HepG2 (cell line): ENCODE measurements at places on chromosomes 6 and 20.

DNA sequence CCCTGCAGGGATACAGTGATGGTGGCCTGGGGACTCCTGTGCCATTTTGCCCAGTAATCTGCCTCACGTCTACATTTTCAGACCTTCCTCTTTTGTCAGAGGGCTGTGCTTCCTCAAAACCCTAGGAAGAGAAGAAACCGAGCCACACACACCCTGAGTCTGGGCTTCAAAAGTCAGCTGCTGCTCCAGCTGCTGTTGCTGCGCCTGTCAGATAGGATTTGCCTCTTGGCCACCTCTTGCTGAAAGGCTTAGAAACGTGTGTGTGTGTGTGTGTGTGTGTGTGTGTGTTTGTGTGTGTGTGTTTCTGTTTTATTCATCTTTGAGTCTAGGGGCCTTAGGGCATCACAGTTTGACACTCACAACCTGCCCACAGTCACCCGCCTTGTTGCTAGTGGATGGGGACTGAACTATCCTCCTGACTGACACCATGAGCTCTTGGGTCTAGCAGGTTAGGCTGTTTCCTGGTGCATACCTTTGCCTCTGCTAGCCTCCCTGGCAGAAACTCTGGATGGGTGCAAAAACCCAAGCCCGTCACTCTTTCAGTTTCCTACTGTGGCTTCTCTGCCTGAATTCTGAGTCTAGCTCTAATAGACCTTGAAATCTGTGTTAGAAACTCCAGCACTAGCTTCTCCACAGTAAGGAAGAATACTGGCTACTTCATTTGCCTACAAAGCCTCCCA lies 94.9 kb upstream of the CEP85L start:
- no peak for DNase-seq

- DNase-seq = no peak
These were observed 1258.2 kb upstream of the EYS start for GRCh38 chr6:66965227-66965626.

GRCh38 chr6:142300758-142301650 lies 803 bp upstream of the ADGRG6 start:
- DNase-seq = peak; percentile 52

DNA sequence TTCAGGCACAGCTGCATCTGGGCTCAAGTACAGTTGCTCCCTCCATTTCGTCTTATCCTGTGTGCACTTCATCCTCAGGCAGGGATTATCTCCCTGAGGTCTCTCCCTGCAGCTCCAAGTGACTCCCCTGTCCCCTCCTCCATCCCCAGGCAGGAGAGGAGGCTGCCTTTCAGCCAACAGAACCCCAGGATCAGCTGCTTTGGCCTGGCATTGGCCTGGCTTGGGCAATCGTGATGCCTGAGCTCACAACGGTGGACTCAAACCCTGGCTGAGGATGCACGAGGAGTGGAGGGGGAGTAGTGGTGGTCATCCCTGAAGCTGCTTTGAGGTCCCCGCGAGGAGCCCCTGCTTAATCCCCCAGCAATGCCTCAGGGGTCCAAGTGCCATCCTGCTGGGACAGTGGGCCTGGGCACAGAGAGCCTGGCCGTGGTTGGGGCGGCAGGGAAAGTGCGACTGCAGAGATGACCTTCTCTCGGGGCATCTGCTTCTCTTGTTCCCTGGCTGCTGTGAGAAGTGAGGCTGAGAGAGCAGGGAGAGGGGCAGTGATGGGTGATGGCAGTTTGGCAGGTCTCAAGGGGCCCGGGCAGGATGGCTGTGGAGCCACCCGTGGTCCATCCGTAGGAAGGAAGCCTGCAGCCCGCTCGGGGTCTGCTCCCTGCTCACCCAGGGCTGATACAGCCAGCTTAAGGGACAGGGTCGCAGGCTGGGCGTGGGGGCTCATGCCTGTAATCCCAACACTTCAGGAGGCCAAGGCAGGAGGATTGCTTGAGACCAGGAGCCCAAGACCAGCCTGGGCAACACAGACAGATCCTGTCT lies 6.0 kb upstream of the HRH3 start:
- DNase-seq = no peak

DNA sequence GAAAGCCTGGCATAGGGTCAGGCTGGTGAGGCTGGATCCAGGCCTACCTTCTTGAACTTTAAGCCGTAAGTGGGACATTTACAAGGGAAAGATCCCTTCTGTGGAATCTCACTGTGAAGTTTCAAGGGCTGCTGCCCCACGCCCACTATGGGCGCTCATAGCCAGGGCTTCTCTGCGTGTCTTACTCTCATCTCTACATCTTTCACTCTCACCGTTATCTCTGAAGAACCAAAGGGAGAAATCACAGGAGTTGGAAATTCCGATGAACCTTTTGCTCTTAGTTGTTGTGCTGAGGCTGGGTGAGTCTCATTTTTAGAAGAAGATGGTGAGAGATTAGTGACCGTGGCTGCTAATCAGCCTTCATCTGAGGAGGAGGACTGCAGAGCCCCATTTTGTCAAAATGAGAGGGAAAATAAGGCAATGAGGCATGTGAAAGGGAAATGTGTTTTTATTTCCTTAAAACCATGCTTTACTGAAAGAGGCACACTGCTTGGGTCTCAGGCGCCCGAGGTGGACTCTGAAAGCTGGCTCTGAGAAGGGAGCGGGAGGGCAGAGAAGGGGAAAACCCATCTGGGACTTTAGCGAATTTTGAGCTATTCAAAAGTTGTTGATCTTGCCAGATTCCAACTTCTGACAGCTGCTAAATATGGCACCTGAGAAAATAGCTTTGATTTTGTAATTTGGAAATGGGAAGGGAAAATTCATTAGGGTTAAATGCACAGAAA lies 301.5 kb downstream of the CLIC5 start:
- no peak for DNase-seq

GRCh38 chr20:34928411-34928810 lies 27.2 kb downstream of the GSS start:
- DNase-seq = no peak

- DNase-seq = no peak
These were observed 6.0 kb upstream of the RNF182 start for GRCh38 chr6:13918686-13919250.

- DNase-seq = no peak
These were observed 66.8 kb downstream of the PPP1R3G start for GRCh38 chr6:5151955-5152401.

DNA sequence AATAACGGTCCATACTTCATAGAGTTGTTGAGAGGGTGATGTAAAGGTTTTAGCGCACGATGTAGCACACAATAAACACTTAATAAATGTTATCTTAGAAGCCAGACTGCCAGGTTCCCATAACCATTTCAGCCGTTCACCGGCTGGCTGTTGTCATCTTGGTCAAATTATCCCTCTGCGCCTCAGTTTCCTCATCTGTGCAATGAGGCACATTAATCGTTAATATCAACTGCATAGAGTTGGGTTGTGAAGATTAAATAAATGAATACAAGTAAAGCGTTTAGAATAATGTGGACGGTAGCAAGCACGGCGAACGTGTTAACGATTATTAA lies 432 bp upstream of the PSMF1 start:
- DNase-seq = no peak

DNA sequence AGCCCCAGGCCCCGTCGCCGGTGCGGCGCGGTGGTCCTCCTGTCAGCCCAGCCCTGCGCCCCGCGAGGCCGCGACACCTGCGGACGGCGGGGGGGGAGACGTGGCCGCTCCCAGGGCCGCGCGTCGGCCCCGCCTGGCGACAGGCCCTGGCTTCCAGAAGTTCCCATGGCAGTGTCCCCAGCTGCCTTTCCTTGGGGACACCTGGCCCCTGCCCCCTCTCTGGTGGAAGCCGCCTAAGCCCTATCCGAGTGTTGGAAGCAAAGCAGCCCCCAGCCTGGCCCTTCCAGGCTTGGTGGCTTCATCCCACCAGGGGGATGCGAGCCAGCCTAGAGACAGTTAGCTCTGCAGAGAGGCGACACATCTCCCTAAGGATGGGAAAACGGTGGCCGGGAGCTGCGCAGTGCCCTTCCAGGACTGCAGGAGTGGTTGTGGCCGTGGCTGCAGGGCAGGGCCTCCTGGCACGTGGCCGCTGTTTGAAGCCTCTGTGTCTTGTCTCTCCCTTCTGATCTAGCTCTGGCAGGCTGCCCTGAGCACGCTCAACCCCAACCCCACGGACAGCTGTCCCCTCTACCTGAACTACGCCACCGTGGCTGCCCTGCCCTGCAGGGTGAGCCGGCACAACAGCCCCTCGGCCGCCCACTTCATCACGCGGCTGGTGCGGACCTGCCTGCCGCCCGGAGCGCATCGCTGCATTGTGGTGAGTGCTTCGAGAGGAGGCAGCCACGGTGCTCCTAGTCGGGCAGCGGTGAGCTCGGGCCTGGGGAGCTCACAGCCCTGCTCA lies 816 bp downstream of the NPEPL1 start:
- DNase-seq = no peak

- DNase-seq = no peak
These were observed 260.4 kb downstream of the CDH4 start for GRCh38 chr20:61512475-61512874.

GRCh38 chr6:139147628-139148027 lies 12.7 kb downstream of the HECA start:
- DNase-seq = no peak

DNA sequence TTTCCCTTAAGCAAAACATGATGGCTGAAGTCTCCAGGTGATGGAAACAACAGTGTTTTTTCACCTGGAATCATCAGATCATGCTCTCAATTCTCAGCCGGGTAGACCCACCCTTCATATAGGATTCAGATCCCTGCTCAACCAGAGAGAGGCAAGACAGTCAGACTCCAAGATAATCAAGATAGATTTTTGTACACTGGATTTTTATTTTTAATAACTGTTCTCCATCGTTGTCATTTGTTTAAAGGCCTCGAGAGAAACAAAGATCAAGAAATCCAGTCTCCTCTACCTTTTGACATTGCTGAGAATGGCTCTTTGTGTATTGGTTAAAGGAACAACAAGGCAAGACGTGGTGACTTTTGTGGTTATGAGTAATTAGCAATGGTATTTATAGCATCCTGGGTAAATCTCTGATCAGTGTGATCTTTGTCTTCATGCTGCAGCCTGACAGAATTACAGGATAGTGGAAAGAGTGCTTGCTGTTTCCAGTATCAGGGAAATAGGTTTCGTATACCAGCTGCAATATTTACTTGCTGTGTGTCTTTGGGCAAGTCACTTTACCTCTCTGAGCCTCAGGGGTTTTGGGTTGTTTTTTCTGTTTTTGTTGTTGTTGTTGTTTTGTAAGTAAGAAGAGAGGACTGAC lies 29.9 kb downstream of the ID4 start:
- peak; percentile 18 for DNase-seq

- DNase-seq = no peak
These were observed 3.9 kb downstream of the GTF2H5 start for GRCh38 chr6:158172001-158172400.

DNA sequence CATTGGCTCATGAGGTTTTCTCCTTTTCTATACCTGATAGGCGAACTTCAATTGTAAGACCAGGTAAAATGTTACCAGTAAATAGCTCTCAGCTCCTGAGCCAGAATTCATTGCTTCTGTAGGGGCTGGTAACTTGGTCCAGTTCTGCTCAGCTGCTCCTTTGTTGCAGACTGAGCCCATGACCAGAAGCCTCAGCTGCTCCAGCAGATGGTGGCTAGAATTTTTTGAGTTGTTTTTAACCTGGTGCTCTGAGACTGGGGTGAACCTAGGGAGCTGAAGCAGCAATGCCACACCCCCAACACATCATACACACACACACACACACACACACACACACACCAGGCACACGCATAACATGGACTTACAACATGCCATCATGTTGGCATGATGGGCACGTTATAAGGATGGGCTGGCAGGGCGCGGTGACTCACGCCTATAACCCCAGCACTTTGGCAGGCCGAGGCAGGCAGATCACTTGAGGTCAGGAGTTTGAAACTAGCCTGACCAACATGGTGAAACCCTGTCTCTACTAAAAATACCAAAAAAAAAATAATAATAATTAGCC lies 103.1 kb downstream of the QRSL1 start:
- no peak for DNase-seq

DNA sequence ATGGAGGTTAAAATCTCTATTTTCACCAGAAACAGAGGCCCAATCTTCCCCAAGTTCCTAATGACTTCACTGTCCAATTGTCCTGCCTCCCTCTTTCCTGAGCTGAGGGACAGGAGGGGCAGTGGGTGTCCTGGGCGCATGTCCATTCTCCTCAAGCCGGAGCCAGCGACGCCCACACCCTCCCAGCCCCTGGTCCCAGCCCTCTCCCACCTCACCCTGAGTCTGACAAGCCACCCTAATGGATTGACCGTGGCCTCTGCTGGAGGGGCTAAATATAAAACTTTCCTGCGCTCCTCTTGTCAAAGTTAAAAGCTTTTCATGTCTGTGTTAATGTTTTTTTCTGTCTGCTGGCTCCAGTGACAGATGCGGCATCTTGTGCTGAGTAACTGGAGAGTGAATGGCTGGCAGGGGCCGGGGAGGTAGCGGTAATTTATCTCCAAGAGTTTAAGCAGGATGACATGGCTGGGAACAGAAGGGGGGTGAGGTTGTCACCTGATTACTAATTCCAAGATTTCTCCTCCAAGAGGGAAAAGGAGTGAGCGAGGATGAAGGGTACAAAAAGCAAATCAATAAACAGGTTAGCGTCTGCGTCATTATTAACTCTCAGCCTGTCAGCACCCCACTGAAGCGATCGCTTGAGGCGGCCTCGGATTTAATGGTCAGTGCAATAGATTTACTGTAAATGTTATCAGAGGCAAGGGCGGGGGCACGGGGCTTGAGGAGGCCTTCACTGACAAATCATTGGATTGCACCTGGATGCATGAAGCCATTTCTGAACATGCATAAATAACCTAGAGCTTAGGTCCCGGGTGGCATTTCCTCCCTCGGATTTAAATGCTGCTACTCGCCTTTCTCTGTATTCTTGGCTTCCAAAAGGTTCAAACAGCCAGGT lies 118.1 kb upstream of the MAFB start:
- no peak for DNase-seq

DNA sequence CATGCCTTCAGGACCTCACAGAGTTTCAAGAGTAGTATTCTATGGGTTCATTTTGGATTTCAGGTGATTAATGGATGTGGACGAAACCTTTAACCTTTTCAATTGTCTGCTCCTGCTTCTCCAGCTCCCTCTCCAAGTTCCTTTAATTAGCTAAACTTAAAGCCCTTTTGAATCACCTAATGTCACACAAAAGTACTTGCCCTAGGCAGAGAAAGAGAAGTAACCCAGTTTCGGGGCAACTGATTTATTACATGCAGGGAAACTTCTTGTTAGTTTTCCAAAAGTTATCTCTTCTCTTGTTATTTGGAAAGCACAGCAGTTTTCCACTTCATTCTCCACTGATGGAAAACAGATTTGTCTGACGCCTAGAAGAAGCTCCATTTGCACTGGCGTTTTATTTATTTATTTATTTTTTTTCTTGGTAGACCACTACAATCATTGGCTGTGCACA lies 407.7 kb upstream of the JARID2 start:
- no peak for DNase-seq

DNA sequence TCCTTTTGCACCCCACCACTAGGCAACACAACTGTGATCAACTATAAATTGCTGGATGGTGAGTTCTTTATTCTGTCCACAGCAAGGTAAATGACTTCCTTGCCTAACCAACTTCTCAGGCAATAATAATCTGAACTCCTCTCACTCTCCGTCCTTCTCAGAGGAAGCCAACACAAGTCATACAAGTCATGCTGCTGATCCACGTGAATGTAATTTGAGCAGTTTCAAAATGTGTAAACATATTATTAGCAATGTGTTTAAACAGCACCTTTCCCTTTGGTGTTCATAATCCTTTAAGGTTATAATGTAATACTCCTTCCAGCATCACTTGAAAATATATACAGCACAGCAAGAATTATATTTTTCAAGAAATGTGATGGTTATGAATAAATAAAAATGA lies 127.9 kb downstream of the QRSL1 start:
- peak; percentile 14 for DNase-seq

GRCh38 chr20:18654448-18654773 lies 66.6 kb downstream of the DTD1 start:
- DNase-seq = peak; percentile 67
